BJ (cell line): ENCODE measurements at places on chromosomes 16 and 17.

- DNase-seq = no peak
Observed at GRCh38 chr17:56851008-56851407, 17.1 kb downstream of the DGKE start.

DNA sequence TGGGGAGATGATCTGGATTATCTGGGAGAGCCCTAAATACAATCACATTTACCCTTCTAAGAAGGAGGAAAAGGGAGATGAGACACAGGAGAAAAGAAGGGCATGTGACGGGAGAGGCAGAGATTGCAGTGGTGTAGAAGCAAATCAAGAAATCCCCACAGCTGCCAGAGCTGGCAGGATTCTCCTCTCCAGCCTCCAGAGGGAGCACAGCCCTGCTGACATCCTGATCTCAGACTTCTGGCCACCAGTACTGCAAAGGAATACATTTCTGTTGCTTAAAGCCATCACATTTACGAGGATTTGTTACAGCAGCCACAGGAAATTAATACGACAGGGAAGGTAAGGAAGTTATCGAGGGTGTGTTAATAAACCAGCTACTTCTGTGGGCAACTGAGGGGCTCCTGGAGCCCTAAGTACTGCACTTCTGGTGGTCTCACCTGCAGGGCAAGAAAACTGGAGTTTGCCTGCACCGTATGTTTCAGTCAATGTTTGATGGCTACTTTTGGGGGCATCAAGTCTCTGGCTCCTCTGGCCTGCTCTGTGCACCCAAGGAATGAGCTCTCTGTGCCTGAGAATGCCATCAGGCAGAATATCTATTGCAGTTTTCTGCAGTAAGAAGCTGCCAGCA is 22.9 kb upstream of the CDH13 start:
- DNase-seq = no peak

- DNase-seq = no peak
Observed at GRCh38 chr17:1518410-1518809, 2.0 kb upstream of the INPP5K start.

DNA sequence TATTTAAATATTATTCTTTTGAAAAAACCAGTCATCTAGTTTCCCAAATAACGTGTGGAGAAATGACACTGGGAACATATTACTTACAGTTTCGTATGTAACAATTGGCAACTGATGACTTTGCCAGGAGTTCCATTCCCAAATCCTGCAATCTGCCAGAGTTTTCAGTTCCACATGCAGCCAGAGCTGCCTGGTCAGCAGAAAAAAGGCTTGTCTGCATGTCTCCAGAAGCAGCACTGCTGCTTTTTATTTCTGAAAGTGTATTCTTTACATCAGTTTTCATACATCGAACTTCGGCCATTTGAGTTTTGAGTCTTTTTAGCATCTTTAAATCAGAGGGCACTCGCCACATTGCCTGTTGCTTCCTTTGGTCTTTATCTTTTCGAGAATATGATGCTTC is 78.4 kb downstream of the TRIM37 start:
- DNase-seq = no peak

- DNase-seq = no peak
Observed at GRCh38 chr17:79810130-79811010, 13.5 kb upstream of the CBX8 start.

DNA sequence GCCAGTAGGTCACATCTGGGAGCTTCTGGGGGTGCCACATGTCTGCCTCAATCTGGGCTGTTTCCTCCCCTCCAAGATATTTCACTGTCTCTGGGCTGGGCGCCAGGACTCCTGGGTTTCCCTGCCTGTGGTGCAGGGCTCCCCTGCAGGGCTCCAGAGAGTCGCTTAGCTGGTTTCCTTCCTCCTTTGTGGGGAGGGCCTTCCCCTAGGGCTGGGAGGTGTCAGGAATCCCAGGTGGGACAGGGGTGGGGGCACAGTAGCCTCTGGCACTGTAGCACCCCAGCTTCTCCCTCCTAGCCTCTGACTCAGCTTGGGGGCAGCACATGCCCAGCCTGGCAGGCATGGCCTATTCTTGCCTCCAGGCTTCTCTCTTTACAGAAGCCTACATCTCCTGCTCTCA is 2.6 kb downstream of the RARA start:
- DNase-seq = no peak

DNA sequence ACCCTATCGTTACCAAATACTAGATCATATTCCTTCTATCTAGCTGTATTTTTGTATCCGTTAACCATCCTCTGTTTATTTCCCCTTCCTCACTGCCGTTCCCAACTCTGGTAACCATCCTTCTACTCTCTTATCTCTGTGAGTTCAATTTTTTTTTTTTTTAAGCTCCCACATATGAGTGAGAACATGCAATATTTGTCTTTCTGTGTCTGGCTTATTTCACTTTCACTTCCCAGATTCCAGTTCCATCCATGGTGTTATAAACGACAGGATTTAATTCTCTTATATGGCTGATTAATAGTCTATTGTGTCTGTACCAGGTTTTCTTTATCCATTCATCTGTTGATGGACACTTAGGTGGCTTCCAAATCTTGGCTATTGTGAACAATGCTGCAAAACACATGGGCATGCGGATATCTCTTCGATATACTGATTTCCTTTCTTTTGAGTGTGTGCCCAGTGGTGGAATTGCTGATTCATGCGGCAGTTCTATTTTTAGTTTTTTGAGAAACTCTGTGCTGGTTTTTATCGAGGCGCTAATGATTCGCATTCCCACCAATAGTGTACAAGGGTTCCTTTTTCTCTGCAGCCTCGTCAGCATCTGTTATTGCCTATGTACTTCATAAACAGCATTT is 599.6 kb downstream of the TMEM114 start:
- DNase-seq = no peak

- DNase-seq = no peak
Observed at GRCh38 chr16:364595-365491, 5.5 kb downstream of the MRPL28 start.
